ENCODE measurements at places on chromosomes 7 and 10.

GRCh38 chr10:6072215-6072934, 10.2 kb upstream of the IL2RA start:
- no peak for DNase-seq

DNA sequence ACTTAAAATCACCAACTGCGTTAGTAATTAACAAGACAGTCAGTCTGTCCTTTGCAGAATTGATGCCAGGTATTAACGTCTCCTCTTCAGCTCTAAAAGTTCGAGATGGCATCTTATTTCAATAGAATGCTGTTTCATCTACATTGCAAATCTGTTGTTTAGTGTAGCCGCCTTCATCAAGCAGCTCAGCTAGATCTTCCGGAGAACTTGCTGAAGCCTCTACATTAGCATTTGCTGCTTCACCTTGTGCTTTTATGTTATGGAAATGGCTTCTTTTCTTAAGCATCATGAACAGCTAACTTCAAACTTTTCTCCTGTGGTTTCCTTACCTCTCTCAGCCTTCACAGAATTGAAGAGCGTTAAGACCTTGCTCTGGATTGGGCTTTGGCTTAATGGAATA, 95.5 kb upstream of the FAM20C start:
- no peak for DNase-seq

DNA sequence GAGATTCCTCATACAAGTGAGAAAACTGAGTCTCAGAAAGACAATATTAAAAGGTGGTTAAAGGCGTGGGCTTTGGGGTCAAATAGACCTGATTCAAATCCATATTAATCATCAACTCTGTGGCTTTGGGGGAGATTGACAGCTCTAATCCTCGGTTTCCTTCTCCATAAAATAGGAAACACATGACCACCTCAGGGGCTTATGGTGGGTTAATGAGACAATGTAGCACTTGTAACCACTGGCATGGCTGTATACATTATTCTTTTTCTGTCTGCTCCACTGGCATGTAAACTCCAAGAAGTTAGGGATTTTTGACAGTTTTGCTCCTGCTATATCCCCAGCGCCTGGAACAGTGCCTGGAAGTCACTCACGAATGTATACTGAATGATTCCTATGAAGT, 120.8 kb upstream of the GAD2 start:
- DNase-seq = no peak

DNA sequence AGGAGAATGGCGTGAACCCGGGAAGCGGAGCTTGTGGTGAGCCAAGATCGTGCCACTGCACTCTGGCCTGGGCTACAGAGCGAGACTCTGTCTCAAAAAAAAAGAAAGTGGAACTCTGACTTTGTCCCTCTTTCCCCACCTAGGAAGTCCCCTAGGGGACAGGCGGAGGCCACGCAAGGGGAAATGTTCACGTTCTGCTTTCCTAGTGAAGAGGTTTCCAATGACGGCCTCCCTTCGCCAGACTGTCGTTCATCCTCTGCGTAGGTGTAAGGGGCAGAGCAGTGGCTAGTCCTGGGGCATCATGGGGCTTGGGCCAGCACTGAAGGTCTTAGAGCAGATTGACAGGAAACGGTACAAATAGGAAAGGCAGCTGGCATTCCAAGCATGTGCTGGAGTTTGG, 30.6 kb downstream of the SUFU start:
- no peak for DNase-seq

DNA sequence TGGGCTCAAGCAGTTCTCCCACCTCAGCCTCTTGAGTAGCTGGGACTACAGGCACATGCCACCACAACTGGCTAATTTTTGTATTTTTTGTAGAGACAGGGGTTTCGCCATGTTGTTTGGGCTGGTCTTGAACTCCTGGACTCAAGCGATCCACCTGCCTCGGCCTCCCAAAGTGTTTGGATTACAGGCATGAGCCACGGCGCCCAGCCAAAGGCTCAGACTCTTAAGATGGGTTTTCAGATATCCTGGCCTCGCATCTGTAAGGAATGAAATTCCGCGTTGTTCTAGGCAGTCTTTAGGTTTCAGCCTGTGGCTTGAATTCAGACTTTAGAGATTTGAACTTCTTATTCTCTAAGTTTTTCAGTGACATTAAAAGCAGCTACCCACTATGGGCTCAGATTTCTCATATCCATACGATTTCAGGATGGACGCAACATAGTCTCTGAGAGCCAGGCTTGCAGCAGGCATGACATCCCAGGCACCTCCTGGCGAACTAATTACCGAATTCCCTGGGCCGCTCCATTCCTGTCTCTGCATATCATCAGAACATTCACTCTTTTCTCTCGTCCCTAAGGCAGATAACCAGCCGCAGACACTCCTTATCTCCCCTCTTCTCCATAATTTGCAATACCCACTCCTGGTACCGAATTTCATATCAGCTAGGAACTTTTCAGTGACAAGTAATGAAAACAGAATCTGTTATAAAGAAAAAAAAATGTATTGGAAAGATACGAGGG, 29.7 kb downstream of the IL15RA start:
- no peak for DNase-seq

Data from type B pancreatic cell (in vitro differentiated cells).